NCI-H526 treated with DMSO at 0.1 percent for 48 hours (cell line): ENCODE measurements at places on chromosomes 4 and X.

DNA sequence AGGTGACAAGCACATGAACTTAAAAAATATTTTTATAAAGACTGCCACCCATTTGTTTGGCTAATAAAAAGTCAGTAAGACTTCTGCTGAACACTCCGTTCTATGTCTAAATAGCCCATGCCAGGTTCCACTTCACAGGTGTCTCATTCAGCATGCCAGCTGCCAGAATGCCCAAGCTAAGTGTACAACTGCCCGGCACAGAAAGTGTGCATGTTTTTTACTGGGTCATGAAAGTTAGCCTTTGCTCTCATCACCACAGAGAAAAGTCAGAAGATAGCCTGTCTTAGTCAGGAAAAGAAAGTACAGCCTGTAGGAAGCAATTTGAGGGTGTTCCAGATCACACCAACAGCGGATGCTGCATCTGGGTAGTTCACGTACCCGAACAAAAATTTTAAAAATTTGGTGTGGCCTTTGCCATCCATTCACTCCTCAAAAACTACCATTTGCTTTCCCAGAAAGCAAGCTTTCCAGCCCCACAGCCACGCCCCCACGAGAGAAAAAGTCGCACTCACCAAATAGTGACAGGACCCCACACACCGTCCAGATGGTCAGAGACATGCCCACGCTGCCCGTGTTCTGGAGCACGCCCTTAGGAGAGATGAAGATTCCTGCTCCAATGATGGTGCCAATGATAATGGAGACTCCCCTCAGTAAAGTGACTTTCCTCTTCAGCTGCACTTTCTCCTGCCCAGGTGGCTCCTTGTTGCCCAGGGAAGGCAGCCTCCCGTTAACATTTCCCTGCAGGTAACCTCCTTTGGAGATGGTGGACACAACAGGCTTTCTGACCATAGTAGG lies 671 bp downstream of the SLC7A11 start:
- no peak for DNase-seq

GRCh38 chr4:829291-829690 lies 3.4 kb upstream of the CPLX1 start:
- DNase-seq = no peak

- DNase-seq = no peak
Measured at GRCh38 chrX:153781428-153782047, 697 bp downstream of the SRPK3 start.

- DNase-seq = no peak
Measured at GRCh38 chr4:150514709-150515108, 67.2 kb upstream of the MAB21L2 start.

DNA sequence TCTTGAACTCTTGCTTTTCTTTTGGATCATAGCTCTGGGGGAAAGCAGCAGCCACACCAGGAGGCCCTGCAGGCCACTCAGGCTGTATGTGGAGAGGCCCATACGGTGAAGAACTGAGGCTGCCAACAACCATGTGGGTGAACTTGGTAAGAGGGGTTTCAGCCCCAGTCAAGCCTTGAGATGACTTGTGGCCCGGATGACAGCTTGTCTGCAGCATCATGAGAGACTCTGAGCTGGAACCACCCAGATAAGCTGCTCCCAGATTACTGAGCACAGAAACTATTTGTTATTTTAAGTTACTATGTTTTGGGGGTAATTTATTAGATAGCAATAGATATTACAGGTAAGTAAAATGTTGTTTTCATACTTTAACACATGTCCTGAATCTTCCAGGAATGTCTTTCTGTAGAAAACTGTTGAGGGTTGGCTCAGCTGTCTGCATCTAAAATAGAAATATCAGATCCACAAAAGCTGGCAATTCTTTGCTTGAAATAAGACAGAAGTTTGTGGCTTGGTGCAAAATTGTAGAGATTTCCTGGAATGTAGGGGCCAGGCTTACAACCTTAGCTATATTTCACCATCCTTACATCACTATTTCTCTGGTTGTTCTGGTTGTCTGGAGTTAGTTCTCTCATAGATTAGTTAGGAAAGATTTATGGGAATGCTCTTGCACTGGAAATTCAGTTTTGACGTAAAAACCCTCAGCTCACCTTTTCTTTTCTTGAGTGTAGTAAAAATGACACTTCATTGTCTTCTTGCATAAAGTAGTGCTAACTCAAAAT lies 272.1 kb downstream of the RAPGEF2 start:
- no peak for DNase-seq

DNA sequence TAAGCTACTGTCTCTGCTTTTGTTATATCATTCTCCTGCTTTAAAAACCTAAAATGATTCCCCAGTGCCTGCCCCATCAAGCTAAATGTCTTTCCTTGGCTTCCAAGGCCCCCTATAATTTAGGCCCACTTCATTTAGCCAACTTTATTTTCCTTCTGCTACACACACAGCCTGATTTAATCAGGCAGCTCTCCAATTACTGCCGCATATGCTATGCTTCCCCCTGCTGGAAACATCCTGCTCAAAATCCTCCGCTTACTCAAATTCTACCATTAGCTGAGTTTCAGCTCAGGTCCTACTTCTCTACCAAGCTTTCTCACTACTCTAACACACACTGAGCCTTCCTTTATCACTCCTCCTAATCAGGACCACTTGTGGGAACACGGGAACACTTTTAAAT lies 17.0 kb downstream of the LAMP2 start:
- no peak for DNase-seq

DNA sequence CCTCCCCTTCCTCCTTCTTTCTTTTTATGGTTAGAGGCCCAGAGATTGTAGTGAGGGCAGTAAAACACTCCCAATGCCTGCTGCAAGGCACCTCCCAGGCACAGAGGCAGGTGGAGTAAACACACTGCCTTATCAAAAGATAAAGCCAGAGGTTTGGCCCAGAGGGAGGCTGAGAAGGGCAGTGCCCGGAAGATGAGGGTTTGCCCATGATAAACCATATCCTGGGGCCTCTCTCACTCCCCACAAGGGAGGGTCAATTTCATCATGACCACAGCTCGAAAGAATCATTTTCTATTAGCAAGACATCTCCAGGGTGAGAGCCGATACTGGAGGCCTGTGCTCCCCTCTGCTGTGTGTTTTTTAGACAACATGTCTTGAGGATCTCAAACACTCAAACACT lies 98.5 kb upstream of the FAM9C start:
- no peak for DNase-seq

DNA sequence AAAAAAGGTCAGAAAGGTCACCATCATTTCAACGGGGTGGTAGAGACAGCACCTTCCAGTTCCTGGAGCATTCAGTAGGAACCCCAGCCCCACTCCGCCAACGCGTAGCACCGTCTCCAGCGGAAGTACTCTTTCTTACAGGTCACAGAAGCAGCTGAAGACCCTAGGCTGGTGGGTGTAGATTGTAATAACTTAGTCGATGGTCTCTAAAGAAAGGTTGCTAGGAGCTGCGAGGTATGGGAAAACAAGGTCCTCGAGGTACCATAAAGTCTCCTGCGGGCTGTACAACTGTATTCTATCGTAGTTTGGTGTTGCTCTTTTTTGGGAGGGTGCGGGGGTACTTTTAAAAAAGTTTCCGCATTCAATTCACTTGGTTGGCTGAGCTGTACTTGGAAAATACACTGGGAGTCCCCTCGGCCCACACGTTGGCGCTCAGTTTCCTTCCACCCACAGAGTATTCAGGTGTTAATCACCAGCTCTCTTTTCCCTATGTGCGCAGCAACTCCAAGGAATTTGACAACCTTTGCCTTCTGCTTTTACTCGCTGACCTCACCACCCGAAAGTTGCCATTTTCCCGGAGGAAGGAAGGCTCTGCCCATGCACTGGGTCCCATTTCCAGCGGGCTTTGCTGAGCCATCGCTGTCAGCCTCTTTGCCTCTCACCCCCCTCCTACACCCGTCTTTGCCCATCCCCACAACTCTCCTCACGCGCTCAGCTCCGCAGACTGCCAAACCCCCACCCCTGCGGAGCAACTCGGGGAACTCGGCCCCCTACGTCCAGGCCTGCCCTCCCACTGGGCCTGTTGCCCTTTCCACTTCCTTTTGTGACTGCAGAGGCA lies 4.8 kb upstream of the SOX3 start:
- no peak for DNase-seq

- DNase-seq = no peak
Measured at GRCh38 chr4:98950925-98951324, 22.0 kb upstream of the EIF4E start.

DNA sequence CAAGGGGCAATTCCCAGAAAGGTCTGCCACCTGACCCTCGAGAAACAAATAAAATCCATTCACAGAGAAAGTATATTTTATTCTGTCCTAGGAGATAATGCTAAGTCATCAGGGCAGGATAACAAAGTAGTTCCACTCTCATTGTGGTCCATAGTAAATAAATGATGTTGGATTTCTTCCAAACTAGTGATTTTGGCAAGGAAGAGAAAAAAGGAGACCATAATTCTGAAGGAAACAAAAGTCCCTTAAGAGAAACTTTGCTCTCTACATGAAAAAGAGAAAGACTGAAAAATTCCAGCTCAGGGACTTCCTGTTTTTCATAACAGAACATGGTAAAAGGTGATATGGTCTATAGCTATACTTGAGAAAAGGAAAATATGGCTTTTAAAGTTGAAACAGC lies 71.5 kb upstream of the DDX60 start:
- DNase-seq = no peak

DNA sequence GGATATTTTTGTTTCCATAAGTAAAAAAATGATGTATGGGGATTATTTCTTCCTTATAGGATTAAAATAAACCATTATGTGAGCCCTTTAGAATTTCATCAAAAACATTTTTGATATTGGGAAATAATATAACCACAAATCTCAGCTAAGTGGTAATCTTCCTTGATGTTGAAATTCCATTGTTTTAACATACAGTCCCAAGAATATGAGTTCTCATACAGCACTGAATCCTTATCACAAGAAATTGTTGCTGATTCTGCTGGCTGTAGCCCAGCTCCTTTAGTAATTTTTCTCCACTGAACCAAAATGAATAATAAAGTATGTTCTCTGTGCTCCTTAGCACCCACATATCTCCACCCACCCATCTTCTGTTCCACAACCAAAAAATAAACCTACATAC lies 41.9 kb upstream of the FAM47B start:
- DNase-seq = no peak

DNA sequence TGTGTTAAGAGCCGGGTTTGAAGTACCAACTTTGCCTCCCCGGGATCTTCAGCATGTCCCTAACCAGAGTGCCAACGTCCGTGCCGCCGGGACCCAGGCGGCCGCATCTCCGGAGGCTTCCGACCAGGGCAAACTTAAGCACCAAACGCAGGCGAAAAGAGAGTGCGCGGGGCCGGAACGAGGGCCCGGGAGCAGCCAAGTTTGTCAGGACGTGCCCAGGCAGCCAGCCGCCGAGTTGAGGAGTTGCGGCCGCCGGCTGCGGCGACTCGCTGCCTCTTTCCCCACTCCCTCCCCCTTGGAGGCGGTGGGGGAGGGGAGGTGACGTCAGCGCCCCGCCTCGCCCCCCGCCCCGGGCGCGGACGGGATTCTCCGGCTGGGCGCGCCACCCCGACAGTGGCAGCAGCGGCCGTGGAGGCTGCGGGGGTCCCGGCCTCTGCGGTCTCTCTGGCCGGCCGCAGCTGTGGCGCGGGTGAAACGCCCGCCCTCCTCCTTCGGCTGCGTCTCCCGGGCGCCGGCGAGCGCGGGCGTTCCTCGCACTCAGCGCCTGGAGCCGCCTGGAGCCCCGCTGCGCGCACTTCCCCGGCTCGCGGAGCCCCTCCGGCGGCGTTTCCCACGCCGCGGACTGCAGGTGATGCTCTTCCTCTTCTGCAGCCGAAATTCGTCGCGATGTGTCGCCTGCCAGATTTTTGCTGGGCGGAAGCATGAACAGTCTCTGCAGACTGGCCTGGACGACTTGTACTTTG lies 2.9 kb upstream of the FAT1 start:
- DNase-seq = peak; percentile 65

DNA sequence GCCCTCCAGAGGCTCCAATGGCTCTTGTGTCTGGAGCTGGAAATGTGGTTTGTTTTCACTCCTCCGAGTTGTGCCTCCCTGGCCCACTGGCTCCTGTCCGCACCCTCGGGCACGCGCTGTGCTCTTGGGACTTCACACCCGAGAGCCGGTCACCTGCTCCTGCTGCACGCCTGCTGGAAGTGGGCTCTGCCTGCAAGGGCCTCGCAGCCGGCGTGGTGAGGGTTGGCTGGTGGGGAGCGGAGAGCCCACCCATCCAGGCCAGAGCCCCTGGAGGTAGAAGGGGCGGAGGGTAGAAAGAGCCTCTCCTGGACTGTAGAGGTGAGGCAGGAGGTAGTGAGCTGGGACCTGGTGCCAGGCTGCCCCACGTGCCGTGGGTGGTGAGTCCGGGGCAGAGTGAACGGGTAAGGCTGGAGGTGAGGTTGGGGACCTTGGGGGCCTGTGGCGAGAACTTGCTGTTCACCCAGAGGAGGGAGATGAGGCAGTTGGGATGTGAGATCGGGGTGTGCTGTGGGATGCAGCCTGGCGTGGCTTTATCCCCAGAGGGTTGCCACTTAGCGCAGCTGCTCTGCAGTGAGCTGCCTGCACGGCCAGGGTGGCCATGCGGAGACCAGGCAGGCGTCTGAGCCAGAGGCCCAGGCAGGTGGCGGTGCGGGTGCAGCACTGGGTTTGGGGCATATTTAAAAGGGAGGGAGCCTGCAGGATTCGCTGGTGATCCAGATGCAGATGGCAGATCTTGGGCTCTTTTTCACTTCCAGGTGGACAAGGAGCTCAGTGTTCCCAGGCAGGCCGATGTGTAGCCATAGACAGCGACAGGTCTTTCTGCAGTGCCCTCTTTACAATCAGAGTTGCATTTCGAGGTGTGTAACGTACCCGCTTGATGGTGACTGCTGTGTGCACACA lies 48.8 kb downstream of the PCGF3 start:
- no peak for DNase-seq

DNA sequence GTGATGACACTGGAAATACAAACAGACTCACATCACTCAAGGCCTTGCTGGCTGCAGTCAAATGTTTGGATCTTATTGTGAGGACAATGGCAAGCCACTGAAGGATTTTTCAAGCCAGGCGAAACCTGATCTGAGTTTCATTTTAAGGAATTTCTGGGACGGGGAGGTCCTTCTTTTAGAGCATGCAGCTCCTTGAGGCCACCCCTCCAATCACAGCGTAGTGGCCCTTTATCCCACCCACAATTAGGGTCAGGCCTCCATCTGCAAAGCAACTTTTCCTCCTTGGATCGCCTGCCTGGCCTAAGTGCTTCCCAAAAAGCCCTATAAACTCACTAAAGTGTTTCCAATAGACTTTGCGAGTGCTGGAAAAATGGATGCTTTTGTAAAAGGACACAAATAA lies 115.5 kb downstream of the EFHC2 start:
- DNase-seq = no peak
